ENCODE measurements at places on chromosomes 7 and 10.

DNA sequence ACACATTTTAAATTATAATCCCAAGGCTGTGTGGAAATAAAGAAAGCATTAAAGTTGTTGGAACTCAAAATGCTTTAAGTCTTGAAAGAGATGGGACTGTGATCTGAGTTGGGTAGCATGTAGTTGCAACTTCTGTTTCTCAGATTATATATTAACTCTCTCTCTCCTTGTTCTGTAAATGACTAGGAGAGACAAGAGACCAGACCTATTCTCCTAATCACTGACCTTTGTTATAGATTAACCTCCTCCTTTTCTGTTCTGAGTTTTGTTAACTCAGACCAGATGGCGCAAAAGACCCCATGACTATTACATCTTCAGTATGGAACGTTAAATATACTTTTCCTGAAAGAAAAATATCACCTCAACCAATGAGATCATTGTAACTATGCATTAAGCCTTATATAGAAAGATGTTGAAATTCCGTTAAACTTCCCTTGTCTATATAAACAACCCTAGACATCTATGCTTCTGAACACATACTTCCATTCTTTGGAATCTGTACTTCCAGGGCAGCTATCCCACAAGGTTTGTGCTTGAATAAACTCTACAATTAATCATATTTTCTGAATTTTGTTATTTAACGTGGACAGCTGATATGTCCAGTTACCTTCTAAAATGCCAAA, 143.5 kb upstream of the TRIM24 start:
- DNase-seq: no peak

DNA sequence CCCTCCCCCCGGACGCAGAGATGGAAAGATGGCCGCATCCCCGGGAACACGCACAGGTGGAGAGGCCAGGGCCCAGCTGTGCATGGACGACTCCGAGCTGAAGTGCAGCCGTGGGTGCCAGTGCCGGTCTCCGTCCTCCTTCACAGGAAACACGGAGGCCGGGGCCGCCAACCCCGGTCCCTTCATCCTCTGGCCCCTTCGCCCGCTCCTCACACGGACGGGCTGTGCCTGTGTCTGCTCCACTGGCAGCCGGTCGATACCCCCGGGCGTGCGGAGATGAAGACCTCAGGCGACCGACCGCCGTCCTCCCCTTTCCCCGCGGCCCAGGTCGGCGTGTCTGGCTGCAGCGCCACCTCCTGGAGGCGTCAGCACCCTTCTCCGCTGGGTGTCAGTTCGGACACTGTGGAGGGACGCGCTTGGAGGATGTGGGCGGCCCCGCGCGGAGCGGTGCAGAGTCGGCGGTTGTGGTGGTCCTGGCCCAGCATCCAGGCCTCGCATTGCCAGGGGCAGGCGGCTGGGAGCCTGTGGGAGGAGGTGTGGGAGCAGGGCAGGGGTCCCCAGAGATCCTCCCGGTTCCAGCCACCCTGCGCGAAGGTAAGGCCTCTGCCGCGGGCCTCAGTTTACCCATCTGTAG, 9.9 kb downstream of the ZNF511 start:
- peak; percentile 86 for DNase-seq

GRCh38 chr7:8082762-8083161, 114.2 kb downstream of the GLCCI1 start:
- DNase-seq: no peak

DNA sequence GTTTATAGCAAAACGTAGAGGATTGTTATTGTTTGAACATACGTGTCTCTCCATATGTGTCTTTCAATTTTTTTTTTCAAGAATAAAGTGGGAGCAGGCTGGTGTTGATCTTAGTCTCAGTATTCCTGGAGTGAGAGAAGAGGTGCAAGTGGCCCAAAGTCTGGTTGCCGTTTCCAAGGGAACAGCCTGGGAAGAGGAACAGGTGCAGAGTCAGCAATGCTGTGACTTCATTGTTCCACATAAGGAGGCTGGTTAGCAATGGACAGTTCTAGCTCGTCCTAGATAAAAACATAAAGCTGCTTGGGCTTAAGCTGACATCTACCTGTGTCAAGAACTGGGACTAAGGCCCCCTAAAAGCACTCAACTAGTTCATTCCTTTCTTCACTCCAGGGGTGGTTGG, 626.6 kb upstream of the TPK1 start:
- no peak for DNase-seq

- no peak for DNase-seq
Measured at GRCh38 chr10:133399123-133399601, 5.2 kb downstream of the MTG1 start.

DNA sequence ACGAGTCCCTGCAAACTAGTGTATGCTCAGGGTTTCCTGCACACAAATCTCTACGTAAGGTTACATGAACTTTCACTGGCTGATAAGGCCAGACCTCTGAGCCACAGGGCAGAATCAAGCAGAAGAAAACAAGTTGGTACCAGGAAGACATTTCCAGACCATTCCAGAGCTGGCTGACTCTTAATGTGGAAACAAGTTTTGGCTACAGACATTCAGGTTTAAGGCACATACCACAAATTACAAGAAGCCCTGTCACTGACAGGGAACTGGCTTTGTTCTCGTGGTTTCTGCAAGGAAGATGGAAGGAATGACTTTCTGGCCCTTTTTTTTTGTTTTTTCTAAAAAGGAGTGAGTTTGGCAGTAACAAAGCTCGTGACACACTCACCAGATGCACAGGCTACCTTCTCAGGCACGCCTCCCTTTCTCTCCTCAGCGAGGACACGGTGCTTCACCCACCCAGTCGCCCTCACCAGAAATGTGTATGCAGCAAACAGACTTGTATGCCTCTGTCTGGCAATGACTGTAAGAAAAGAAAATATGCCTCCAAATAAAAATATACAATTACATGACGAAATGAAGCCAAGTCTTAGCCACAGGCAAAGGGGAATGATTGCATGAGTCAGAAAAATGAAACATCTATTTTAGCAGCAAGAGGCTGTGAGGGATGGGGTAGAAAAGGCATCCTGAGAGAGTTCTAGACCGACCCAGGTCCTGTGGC, 22.6 kb downstream of the PLAC9 start:
- no peak for DNase-seq

- DNase-seq: peak; percentile 79
Measured at GRCh38 chr10:93357680-93358079, 124.5 kb downstream of the MYOF start.

- DNase-seq: peak; percentile 55
Measured at GRCh38 chr7:98281757-98282606, 496 bp downstream of the BRI3 start.
